ENCODE measurements at places on chromosomes 1 and 21.

DNA sequence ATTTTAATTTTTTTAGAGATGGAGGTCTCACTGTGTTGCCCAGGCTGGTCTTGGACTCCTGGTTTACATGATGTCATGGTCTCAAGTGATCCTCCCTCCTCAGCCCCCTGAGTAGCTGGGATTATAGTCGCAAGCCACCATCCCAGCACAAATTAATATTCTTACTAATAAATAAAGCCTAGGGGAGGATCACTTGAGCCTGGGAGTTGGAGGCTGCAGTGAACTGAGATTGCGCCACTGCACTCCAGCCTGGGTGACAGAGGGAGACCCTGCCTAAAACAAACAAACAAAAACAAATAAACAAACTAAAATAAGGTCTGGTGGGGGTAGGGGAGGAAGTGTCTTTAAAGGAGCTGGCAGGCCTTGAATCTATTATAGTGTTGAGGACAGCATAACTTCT, 8.7 kb upstream of the GADD45A start:
- no peak overlapping the region for H3K4me3 ChIP-seq
- H3K4me1 ChIP-seq = peaks cover 4% of the 10 kb centered on the region
- no peaks in the 10 kb centered on the region for H3K36me3 ChIP-seq
- H3K27me3 ChIP-seq = no peaks in the 10 kb centered on the region

DNA sequence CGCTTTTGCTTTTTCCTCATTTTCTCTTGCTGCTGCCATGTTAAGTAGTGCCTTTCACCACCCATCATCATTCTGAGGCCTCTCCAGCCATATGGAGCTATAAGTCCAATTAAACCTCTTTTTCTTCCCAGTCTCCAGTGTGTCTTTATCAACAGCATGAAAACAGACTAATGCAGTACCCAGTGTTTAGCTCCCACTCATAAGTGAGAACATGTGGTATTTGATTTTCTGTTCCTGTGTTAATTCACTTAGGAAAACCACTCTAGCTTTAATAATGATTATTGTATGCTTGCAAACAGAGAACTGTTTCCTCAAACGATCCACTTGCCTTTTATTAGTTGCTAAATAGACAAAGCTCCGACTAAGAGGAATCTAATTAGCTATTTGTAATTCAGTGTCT, 43.3 kb downstream of the IL23R start:
- H3K27me3 ChIP-seq = no peaks in the 10 kb centered on the region
- H3K4me3 ChIP-seq = no peak overlapping the region
- H3K36me3 ChIP-seq = no peaks in the 10 kb centered on the region
- no peak overlapping the region for H3K27ac ChIP-seq
- no peak for DNase-seq

- H3K27ac ChIP-seq = no peak overlapping the region
- peaks cover 18% of the 10 kb centered on the region for H3K27me3 ChIP-seq
- peaks cover 20% of the 10 kb centered on the region for H3K4me1 ChIP-seq
Measured at GRCh38 chr1:84887261-84887934, 5.6 kb downstream of the LPAR3 start.

DNA sequence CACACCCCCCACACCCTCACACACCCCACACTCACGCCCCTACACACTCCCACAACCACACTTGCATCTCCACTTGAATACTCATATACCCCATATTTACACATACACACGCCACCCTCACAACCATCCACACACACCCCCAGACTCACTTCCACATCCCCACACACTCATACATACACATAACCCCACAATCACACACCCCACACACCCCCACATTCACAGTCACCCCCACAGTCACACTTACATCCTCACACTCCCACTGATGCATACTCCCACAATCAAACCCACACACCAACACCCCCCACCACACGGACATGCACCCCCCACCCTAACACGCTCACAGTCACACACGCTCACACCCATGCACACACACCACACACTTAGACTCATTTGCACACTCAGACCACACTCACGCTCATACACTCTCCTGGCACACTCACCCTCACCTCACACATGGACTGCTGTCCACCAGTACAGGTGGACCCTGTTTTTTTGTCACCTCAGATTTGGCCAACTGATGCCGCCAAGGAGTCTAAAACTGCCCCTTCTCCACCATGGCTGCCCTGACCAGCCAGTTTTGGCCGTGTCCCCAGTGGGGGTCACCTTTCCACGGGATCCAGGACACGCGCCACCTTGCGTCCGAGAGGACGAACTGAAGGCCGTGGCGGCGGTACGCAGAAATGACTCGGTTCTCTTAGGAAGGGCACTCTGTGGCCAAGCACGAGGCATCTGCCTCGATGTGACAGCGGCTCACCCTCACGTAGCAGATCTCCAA, 45.3 kb upstream of the EDN2 start:
- no peak overlapping the region for H3K4me3 ChIP-seq
- no peak overlapping the region for H3K27ac ChIP-seq
- H3K36me3 ChIP-seq = no peaks in the 10 kb centered on the region
- DNase-seq = no peak
- no peaks in the 10 kb centered on the region for H3K27me3 ChIP-seq
- no peaks in the 10 kb centered on the region for H3K4me1 ChIP-seq

DNA sequence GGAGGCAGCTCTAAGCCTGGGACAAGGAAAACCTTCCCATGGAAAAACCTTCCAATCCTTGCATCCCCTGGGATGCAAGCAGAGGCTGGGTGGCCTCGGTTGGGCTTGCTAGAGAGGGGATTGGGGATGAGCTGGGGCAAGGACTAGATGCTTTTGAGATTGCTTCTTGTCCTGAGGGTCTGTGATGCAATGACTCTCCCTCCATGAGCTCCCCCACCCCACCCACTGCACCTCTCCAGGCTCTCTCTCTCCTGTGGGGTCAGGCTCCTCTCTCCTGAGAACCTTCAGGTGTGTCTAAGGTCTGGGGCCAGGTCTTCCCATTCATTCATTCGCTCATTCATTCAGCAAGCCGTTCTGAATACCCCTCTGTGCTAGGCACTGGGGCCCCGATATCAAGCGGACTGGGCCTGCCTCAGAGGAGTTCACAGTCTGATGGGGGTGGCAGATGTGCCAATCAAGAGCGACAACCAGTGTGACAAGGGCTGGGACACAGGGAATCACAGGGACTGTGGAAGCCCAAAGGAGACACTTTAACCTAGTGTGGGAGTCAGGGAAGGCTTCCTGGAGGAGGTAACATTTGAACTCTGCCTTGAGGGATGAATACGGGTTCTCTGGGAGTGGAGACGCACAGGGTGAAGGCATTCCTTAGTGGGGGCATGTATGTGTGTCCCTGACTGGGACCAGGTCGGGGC, 6.5 kb downstream of the LDLRAD1 start:
- no peaks in the 10 kb centered on the region for H3K27me3 ChIP-seq
- no peak for DNase-seq
- H3K4me3 ChIP-seq = no peak overlapping the region
- no peaks in the 10 kb centered on the region for H3K4me1 ChIP-seq

DNA sequence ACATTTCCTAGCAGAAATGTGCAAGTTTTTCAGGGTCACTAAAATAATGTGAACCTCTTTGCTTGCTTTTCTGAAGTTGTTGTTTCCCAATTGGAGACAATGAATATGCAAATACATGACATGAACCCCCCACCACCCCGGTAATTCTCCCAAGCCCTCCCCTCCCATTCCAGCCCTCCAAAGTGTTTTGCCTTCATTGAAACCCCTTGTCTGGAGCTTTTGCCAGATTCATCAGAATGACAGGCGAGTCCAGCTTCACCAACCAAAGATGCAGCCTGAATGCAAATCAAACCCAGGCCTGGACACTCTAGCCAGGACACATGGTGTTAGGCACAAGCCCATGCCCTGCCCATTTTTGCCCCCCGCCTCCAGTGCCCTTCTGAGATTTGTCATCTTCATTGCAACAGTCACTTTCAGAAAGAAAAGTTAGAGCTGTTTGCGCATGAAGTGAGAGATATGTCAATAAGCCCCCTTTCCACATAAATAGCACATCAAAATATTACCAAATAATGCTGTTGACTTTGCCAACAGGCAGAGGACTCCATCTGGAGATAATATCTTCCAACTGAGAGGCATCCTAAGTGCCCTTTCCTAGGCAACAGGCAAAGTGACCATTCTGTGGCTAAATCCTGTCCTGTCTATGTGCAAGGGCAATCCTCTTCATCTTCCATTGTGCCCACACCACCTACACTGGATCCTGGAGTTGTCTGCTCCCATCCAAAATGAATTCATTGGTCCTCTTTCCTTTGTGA, 145.6 kb upstream of the NFIA start:
- no peaks in the 10 kb centered on the region for H3K36me3 ChIP-seq
- no peaks in the 10 kb centered on the region for H3K27me3 ChIP-seq
- no peak overlapping the region for H3K27ac ChIP-seq
- DNase-seq = no peak
- no peaks in the 10 kb centered on the region for H3K4me1 ChIP-seq

DNA sequence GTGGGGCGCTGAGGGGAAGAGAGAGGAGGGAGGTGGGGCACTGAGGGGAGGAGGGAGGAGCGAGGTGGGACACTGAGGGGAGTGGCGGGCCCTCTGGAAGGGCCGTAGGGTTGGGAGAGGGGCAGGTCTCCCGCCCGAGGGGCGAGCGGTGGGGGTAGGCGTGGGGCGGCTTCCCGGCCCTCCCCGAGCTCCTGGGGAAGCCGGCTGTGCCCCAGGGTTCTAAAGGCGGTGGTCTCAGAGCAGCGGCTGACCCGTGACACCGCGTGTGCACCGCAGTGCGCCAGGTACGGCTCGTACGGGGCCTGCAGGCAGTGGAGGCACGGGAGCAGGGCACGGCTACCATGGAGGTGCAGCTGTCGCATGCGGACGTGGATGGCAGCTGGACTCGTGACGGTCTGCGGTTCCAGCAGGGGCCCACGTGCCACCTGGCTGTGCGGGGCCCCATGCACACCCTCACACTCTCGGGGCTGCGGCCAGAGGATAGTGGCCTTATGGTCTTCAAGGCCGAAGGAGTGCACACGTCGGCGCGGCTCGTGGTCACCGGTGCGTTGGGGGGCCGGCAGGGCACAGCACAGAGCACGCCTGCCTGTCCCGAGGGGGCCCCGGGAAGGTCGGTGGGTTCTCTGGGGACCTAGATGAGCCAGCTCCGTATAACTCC, 68.5 kb downstream of the OBSCN start:
- peak overlapping the region; percentile 83 for H3K4me3 ChIP-seq
- H3K4me1 ChIP-seq = peaks cover 22% of the 10 kb centered on the region
- DNase-seq = no peak

DNA sequence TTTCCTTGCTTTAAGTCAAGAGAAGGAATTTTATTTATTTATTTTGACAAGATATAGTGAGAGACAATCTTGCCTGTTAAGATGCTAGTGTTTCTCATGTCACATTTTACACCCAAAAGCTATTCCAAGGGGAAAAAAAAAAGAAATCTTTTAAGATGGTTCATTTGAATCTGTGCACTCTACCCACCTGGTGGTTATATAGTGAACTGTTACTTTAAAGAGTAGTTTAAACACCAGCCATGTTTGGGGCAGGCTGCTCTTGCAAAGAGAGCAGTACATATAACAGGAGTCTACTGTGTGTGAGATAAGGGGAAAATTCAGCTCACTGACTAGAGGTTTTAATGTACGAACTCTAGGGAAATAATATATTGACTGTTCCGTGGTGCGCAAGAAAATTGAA, 3.3 kb upstream of the ELAVL4 start:
- H3K4me1 ChIP-seq = peaks cover 15% of the 10 kb centered on the region
- H3K4me3 ChIP-seq = no peak overlapping the region
- H3K36me3 ChIP-seq = no peaks in the 10 kb centered on the region
- DNase-seq = no peak
- no peaks in the 10 kb centered on the region for H3K27me3 ChIP-seq

- no peaks in the 10 kb centered on the region for H3K36me3 ChIP-seq
- no peak overlapping the region for H3K4me3 ChIP-seq
- H3K4me1 ChIP-seq = no peaks in the 10 kb centered on the region
- DNase-seq = no peak
- H3K27me3 ChIP-seq = peaks cover 12% of the 10 kb centered on the region
Measured at GRCh38 chr1:214215583-214215982, 65.4 kb upstream of the SMYD2 start.
